Cardiac muscle cell (in vitro differentiated cells and primary cell): ENCODE measurements at places on chromosomes 2 and 18. TPM values are rescaled to one million over a fixed set of nuclear protein-coding genes. Genes with fewer than 3 reads are reported as not detected.
A peak's percentile ranks its signal among the peaks of the same experiment; 100 is the strongest.

The EIPR1 gene
- 23.2 and 54.4 TPM in 2 replicates for total RNA-seq

The CCDC178 gene
- total RNA-seq, result 0.49 TPM in 1 of 2 replicates, not detected in the other

The EGR4 gene
- 0.06 TPM in 1 of 2 replicates, not detected in the other for total RNA-seq

The INO80D gene
- total RNA-seq, result 3.7 and 6.1 TPM in 2 replicates

The SLC1A4 gene
- total RNA-seq, result 31.7 and 46.8 TPM in 2 replicates

The IL36A gene
- not detected in 2 replicates for total RNA-seq

DNA sequence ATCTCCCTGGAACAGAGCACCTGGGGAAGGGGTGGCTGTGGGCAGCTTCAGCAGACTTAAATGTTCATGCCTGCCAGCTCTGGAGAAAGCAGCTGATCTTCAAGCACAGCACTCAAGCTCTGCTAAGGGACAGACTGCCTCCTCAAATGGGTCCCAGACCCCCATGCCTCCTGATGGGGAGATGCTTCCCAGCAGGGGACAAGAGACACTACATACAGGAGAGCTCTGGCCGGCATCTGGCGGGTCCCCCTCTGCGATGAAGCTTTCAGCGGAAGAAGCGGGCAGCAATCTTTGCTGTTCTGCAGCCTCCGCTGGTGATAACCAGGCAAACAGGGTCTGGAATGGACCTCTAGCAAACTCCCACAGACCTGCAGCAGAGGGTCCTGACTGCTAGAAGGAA lies 294.8 kb downstream of the RND3 start:
- H3K4me3 ChIP-seq, result no peak overlapping the region
- no peak for DNase-seq
- no peaks in the 10 kb centered on the region for H3K36me3 ChIP-seq
- no peak overlapping the region for H3K27ac ChIP-seq

DNA sequence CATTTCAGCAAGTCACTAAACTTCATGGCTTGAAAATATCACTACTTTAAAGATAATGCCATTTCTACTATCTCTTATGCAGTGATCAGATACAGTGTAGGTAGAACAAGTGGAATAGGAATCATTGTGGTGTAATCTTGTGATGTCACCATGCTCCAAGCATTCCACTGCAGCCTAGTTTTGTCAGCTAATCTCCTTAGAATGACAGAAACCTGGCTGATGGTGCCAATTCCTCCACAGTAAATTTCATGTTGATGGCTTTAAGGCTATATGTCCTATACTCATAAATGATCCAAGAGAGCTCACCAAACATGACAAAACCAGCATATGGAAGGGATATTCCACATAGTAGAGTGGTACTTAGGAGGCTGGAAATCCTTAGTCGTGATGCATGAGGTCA lies 184.9 kb downstream of the PDE1A start:
- no peaks in the 10 kb centered on the region for H3K27me3 ChIP-seq
- H3K36me3 ChIP-seq, result no peaks in the 10 kb centered on the region
- H3K4me1 ChIP-seq, result no peaks in the 10 kb centered on the region
- H3K27ac ChIP-seq, result no peak overlapping the region

- H3K27me3 ChIP-seq, result no peaks in the 10 kb centered on the region
- H3K4me1 ChIP-seq, result no peaks in the 10 kb centered on the region
- H3K4me3 ChIP-seq, result no peak overlapping the region
Observed at GRCh38 chr2:192465141-192465540, 270.4 kb upstream of the TMEFF2 start.

GRCh38 chr18:32934201-32934600 lies 161.4 kb upstream of the KLHL14 start:
- no peaks in the 10 kb centered on the region for H3K4me1 ChIP-seq
- no peak overlapping the region for H3K27ac ChIP-seq
- no peak for DNase-seq
- H3K36me3 ChIP-seq, result no peaks in the 10 kb centered on the region
- no peaks in the 10 kb centered on the region for H3K27me3 ChIP-seq

DNA sequence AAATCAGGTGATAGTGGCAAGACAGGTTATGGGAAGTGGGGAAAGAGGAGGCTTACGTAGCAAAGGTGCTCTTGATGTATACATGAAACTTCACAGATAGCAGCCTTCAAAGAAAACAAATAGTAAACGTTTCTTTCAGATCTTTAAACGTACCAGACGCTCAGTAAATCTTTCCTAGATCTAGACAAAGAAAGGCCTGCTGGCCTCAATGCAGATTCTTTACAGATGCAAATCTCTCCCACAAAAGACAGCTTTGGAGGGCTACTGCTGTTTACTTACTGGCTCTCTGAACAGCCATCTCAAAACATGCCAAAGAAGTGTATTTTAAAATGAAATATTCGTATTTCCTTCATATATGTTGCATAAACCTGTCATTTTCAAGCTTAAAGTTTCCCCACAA lies 1279.9 kb upstream of the NRXN1 start:
- H3K27me3 ChIP-seq, result no peaks in the 10 kb centered on the region
- no peaks in the 10 kb centered on the region for H3K4me1 ChIP-seq
- H3K4me3 ChIP-seq, result no peak overlapping the region
- H3K27ac ChIP-seq, result no peak overlapping the region
- no peaks in the 10 kb centered on the region for H3K36me3 ChIP-seq
- no peak for DNase-seq

- peak; percentile 45 for DNase-seq
- no peak overlapping the region for H3K4me3 ChIP-seq
- no peak overlapping the region for H3K27ac ChIP-seq
Observed at GRCh38 chr2:46431481-46432235, 47.7 kb upstream of the TMEM247 start.

GRCh38 chr2:84855731-84856130 lies 25.2 kb downstream of the TRABD2A start:
- DNase-seq, result no peak
- H3K27ac ChIP-seq, result no peak overlapping the region
- no peaks in the 10 kb centered on the region for H3K36me3 ChIP-seq
- no peaks in the 10 kb centered on the region for H3K4me1 ChIP-seq
- no peak overlapping the region for H3K4me3 ChIP-seq
- no peaks in the 10 kb centered on the region for H3K27me3 ChIP-seq

DNA sequence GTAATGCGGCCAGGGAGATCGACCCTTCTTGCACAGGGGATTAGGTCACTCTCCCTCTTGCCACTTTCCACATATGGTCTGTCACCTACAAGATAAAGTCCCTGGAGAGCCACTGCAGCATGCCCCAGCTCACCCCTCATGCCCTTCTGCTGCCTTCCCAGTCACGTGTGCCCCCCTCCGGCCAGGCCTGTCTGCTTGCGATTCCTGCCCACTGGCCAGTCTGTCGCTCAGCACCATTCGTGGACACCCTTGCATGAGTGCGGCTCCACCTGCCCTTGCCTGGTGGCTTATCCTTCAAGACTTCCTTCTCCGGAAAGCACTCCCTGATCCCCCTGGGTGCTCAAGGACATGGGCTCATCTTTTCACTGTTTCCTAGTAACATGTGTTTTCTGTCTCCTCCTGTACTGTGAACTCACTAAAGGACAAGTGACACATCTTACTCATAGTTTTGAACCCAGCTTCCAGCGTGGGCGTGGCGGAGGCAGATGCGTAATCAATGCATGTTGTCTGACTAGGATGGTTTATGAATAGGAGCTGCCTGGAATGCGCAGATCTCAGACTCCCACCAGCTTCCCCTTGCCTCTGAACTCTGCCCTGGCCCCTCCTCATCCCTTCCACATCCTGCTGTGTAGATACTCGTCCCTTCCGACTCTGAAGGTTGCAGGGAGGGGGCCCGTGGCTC lies 7.8 kb upstream of the NT5DC4 start:
- no peaks in the 10 kb centered on the region for H3K36me3 ChIP-seq
- DNase-seq, result no peak
- H3K4me3 ChIP-seq, result no peak overlapping the region
- H3K27me3 ChIP-seq, result no peaks in the 10 kb centered on the region
- H3K4me1 ChIP-seq, result peaks cover 3% of the 10 kb centered on the region

GRCh38 chr18:56575819-56576663 lies 62.4 kb downstream of the TXNL1 start:
- no peaks in the 10 kb centered on the region for H3K27me3 ChIP-seq
- no peak overlapping the region for H3K27ac ChIP-seq
- H3K4me1 ChIP-seq, result peaks cover 10% of the 10 kb centered on the region
- no peak overlapping the region for H3K4me3 ChIP-seq
